ENCODE measurements at places on chromosomes 6 and 20. TPM values are rescaled to one million over a fixed set of nuclear protein-coding genes. Genes with fewer than 3 reads are reported as not detected.

DNA sequence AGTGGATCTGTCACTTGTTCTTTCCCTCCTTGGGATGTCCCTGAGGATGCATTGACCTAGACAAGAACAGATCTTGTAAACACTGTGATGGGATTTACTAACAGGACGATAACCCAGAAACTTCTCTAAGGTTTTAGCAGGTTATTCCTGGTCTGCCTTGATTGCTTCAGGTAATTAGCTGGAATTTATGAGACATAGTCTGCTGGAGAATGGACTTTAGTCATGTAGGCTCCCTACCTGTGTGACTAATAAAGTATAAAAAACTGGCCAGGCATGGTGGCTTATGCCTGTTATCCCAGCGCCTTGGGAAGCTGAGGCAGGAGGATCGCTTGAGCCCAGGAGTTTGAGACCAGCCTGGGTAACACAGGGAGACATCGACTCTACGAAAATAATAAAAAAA lies 96.1 kb downstream of the PAK5 start:
- no peak for DNase-seq

Gene SLC35F1
- polyA plus RNA-seq = 16.3 TPM

- DNase-seq = no peak
Measured at GRCh38 chr6:79421001-79421411, 116.2 kb downstream of the LCA5 start.

DNA sequence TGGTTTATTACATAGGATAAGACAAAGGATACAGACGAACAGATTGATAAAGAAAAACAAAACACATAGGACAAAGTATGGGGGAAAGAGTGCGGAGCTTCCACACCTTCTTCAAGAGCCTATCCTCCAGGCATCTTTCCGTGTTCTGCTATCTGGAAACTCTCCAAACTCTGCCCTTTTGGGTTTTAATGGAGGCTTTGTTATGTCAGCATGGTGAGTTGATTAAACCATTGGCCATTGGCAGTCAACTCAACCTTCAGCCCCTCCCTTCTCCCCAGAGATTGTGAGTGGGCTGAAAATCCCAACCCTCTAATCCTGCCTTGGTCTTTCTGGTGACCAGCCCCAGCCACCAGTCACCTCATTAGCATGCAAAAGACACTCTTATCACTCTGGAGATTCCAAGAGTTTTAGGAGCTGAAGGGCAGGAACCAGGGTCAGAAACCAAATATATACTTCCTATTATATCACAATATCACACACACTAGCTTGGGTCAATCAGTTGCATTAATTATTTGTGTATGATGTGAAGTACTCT lies 23.8 kb downstream of the HLA-DOB start:
- no peak for DNase-seq

- no peak for DNase-seq
Measured at GRCh38 chr6:125701354-125701668, 48.1 kb upstream of the HEY2 start.

Gene VWA7
- polyA plus RNA-seq = 8.1 TPM

GRCh38 chr6:116101302-116101718 lies 657 bp downstream of the NT5DC1 start:
- no peak for DNase-seq

GRCh38 chr6:163333701-163334663 lies 80.5 kb upstream of the QKI start:
- no peak for DNase-seq

Gene CDSN
- not detected for polyA plus RNA-seq

Measured in brain (organoid and tissue), 16 donors.